ENCODE measurements at places on chromosomes 7 and 10.

- no peak for DNase-seq
Observed at GRCh38 chr10:106312087-106312486, 852.4 kb downstream of the SORCS1 start.

DNA sequence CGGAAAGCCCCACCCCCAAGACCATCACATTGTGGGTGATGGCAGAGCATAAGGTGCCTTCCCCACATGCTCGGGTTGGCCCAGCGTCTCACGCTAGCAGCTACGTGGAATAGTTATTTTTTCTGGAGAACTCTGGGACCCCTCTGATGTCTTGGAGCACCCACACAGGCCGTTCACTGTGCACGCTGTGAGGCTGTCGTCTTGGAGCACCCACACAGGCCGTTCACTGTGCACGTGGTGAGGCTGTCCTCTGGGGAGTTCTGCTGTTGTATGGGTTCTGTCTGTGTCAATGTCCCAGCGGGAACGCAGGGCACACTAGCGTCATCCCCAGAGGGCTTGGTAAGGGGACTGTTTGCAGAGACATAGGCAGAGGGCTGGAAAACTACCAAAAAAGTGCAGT is 38.8 kb upstream of the FAM20C start:
- no peak for DNase-seq

- DNase-seq: no peak
Observed at GRCh38 chr10:127407551-127407950, 141.6 kb upstream of the NPS start.

DNA sequence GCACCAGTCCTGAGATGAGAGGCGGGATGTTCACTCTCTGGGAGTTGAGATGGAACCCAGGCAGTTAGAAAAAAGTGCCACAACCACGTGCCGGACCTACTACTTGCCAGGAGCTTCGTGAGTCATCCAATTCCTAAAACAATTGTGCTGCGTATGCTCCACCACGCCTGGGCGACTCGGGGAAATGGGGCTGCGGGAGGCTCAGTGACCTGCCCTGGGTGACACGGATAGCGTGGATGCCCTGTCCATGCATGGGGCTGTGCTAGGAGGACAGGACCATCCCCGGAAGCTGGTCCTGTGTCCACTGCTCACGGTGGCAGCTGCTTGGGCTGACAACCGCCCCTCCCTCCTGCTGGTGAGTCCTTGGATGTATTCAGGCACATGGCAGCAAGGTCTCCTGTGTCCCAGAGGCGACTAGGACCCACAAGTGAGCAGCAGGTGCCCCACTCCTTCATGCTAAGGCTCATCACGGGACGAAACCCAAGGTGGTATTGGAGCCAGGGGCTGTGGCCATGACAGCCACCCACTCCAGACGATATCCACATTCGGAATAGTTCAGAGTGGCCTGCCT is 90.4 kb downstream of the BMS1 start:
- no peak for DNase-seq

DNA sequence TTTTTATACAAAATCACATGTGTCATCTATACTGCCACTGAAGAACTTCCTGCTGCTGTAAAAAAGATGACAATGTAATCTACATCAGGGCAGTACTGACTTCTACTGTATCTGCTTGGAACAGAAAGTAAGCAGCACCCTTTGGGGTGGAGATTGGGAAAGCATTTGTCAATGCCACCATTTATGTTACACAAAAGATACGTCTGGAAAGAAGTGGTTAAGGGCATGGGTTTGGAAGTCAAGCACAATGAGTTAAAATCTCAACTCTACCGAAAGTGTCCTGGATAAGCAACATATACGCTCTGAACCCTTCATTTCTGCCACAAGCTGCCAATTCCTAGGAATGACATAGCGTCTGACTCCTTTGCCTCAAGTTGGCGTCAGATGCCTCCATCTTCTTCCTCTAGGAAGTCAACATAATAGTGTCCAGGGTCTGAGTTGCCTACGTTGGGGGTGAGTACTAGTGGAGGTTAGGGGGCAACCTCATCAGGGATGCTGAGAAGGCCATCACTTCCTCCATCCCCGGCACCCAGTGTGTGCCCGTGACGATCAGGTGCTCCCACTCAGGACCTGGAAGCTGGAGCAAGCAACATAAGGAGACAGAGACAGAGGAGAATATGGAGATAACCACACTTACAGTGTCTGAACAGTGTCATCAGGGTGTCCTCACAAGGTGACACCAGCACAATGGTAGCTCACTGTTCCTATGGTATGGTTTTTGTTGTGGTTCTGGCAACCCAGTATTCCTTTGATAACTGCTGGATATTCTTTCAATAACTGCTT is 58.3 kb downstream of the SGMS1 start:
- no peak for DNase-seq

Data from T-helper 1 cell (primary cell).